NCI-H2029 (cell line): ENCODE measurements at places on chromosomes 11 and 22.

DNA sequence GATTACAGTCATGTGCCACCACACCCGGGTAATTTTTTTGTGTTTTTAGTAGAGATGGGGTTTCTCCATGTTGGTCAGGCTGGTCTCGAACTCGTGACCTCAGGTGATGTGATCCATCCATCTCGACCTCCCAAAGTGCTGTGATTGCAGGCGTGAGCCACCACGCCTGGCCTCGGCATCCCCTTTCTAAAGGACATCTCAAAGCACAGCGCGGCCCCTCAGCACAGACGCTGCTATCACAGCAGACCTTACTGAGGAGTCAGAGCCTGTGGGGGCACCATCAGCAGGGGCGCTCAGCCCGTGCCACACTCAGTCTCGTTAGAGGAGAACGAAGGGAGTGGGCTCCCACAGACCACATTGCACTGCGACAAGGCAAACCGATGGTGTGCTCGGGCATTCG is 19.4 kb downstream of the CELSR1 start:
- DNase-seq: no peak

DNA sequence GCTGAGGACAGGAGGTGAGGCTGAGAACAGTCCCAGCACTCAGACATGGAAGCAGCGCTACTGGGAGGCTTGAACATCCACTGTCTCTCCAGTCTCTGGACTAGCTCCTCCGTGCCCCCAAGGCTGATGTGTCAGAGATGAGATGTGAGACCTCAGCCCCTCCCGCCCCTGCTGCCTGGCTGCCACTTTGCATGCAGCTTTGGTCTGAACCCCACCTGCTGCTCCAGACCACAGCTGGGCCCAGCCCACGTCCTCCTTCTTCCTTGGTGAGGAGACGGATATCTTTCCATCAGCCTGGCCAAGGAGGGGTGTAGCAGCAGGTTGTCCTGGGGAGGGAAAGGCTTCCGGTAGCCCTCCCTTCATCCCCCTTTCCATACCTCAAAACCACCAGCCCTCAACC is 148.0 kb upstream of the B3GAT1 start:
- DNase-seq: no peak

DNA sequence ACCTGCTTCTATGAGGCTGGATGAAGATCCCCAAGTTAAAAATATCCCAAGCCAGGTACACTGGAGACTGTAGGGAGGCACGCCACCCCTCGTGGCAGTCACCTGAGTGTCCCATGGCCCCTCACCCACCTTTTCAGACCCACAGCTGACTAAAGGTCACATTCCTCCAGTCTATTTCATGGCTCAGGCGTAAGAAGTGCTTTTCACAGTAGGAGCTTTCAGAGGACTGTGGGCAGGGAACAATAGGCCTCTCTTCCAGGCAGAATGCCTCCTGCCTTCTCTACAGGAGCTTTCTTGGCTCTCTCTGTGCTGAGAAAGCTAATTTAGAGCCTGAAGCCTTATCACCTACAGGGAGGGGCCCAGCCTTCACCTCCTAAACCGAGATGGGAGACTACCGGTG is 73.8 kb downstream of the C11orf58 start:
- no peak for DNase-seq

GRCh38 chr11:113401718-113402117 is 14.1 kb downstream of the ANKK1 start:
- peak; percentile 97 for DNase-seq

GRCh38 chr11:82775736-82776346 is 42.2 kb upstream of the FAM181B start:
- DNase-seq: peak; percentile 14

- no peak for DNase-seq
These were observed 30.4 kb downstream of the TPBGL start for GRCh38 chr11:75270896-75271418.

- DNase-seq: no peak
These were observed 134.9 kb downstream of the RCN1 start for GRCh38 chr11:32225571-32226285.

DNA sequence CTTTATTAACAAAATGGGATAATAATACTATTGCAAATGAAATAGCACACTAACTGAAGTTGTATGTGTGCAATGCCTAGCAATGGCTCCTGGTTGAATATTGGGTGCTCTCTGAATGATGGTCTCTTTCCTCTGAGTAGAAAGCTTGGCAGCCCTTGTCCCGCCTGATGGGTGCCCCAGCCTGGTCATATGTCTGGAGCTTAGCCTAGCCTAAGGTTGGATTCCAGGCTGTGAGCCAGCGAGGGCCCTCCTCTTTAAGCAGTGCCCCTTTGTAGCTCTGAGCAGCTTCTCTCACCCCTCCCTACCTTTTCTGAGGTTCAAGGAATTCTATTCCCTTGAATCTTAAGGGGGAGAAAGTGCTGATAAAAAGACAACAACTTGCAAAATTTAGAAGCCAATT is 499.9 kb downstream of the NTM start:
- DNase-seq: no peak

GRCh38 chr11:35145271-35145670 is 6.3 kb downstream of the CD44 start:
- no peak for DNase-seq

DNA sequence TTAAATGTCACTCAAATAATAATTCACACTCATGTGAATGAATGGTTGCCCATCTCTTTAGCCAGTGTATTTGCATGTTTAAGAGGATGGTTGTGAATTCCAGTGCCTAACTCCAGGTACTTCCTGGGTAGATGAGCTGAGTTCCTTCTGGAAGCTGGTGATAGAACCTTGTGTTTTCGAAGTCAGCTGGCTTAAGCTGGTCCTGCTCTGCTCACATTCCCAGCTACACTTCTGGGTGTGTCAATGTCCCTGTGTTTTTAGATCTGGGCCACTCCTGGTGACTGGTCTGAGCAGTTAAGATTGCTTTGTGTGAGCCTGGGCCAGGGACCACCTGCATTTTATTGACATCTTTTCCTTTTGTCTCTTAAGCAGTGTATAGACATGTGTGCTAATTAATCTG is 10.6 kb downstream of the TEAD1 start:
- no peak for DNase-seq

DNA sequence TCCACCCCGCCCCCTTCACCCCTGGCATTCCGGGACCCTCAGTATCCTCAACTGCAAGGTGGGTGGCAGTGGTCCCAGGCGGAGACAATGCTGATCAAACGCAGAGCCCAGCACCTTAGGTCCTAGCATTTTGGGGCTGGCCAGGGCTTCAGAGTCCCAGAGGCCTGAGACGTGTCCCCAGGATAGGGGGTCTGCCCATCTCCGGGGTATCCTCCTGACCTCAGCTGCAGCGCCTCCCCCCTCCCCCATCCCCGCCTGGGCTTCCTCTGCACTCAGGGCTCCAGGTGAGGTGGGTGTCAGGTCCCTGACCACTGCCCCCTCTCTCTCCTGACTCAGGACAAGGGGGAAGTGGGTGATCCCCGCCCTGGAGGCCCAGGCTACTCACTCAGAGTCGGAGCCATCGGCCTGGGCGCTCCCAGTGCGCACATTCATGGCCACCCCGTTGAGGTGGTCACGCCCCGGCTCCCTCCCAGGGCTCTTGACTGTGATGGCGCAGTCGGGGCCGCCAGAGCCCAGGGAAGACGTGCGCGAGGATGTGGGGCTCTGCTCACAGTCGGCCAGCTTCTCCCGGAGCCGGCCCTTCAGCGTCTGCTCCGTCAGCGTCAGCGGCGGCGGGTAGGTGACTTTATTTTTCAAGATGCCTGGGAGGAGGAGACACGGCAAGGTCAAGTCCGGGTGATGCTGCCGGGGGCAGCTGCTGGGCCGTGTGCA is 28.3 kb downstream of the TRMU start:
- DNase-seq: no peak

GRCh38 chr11:64598797-64599697 is 8.0 kb downstream of the SLC22A12 start:
- DNase-seq: no peak

DNA sequence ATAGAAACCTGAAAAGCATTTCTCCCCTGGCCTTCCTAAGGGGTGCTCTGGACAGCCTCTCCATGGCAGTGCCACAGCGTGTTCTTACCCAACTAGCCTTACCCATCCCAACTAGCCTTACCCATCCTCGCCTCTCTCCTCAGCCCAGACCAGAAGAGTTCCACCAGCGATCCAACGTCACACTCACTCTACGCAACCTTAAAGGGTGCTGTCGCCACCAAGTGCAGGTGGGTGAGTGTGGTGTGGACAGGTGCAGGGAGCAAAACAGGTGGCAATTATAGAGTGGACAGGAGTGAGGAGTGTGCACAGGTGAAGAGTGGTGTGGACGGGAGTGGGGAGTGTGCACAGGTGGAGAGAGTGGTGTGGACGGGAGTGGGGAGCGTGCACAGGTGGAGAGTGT is 17.8 kb downstream of the TMEM121B start:
- DNase-seq: no peak

DNA sequence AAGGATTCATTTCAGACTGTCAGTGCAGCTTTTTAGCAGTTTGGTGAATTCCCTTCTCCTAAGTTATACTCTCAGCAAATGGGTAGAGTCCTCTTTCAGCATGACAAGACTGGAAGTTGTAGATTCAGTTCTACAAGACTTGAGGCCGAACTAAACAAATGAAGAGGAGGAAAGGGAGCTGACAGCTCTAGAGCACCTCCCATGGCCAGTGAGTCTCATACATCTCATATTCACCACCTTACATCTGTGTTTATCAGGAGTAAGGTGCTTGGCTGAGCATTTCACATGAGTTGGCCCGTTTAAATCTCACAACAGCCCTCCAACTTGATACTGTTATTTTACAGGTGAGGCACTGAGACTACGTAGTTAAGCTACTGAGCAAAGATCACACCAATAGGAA is 30.4 kb downstream of the SEZ6L start:
- DNase-seq: no peak

- no peak for DNase-seq
These were observed 6.5 kb downstream of the ADORA2A start for GRCh38 chr22:24433828-24434470.

DNA sequence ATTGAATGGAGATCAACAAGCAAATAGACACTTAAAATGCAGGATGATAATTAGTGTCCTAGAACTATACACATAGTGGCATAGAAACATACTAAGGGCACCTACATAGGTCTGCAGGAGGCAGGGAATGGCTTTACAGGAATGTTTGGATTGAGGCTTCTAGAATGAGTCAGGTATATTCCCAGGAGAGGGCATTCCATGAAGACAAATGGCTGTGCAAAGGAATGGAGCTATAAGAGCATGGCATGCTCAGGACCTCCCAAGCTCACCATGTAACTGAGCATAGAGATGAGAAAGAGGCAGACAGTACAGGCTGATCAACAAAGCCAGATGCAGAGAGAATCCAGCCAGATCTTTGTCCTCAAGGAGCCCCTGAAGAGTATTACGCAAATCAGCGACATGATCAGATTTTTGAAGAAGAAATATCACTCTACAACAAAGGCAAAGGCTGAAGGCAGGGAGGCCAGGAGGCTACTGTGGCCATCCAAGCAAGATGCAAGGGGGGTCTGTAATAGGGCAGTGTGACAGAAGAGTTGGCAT is 211.1 kb upstream of the MTNR1B start:
- DNase-seq: no peak

DNA sequence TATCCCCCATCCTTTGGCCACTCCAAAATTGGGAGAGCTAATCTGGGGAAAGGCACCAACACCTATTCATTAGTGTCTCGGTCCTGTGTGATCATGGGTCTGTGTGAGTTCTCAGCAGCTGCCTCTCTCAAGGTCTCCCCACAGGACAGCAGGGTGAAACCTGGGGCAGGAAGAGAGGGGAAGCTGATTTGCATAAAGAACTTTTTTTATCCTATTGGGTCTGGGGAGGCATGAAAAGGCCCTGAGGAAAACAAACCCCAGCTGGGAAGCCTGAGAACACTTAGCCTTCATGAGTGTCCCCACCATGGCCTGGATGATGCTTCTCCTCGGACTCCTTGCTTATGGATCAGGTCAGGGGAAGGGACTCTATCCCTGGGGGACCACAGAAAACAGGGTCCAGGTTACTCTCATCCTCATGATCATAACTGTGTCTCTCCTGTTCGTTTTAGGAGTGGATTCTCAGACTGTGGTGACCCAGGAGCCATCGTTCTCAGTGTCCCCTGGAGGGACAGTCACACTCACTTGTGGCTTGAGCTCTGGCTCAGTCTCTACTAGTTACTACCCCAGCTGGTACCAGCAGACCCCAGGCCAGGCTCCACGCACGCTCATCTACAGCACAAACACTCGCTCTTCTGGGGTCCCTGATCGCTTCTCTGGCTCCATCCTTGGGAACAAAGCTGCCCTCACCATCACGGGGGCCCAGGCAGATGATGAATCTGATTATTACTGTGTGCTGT is 116.0 kb upstream of the TOP3B start:
- no peak for DNase-seq

GRCh38 chr11:110340436-110340835 is 44.0 kb upstream of the RDX start:
- no peak for DNase-seq

GRCh38 chr11:45907911-45908370 is 870 bp upstream of the FREY1 start:
- DNase-seq: no peak

- DNase-seq: peak; percentile 94
These were observed 5.5 kb upstream of the IFITM10 start for GRCh38 chr11:1755692-1756561.

- DNase-seq: no peak
These were observed 48.0 kb downstream of the CABIN1 start for GRCh38 chr22:24059121-24059520.

GRCh38 chr22:35299673-35300499 is at the start of gene TOM1:
Gene TOM1, plus strand, starts transcription at chr22:35299894. Its CDS starts 35 bp downstream, at chr22:35299929.
- DNase-seq: peak; percentile 93

DNA sequence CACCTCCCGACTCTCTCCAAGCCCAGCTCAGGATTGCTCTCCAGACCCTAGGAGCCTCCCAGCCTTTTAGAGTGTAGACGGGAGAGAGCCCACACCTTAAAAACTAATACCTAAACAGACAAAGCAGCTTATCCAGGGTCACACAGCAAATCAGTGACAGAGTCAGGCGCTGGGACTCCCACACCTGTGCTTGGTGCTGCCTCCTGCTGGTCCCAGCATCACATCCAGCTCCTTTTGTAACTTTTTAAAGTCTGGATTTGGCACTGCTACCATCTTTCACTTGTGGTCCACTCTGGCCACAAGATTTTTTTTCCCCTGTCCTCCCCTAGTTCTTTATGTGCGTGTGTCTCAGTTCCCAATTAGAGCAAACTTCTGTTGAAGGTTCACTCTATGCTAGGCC is 4.7 kb downstream of the ANO1 start:
- no peak for DNase-seq

GRCh38 chr11:112735470-112735869 is 225.8 kb upstream of the NCAM1 start:
- DNase-seq: no peak

GRCh38 chr11:15851051-15851498 is 505.3 kb downstream of the SOX6 start:
- DNase-seq: no peak
